ENCODE measurements at places on chromosomes 11 and 22.

DNA sequence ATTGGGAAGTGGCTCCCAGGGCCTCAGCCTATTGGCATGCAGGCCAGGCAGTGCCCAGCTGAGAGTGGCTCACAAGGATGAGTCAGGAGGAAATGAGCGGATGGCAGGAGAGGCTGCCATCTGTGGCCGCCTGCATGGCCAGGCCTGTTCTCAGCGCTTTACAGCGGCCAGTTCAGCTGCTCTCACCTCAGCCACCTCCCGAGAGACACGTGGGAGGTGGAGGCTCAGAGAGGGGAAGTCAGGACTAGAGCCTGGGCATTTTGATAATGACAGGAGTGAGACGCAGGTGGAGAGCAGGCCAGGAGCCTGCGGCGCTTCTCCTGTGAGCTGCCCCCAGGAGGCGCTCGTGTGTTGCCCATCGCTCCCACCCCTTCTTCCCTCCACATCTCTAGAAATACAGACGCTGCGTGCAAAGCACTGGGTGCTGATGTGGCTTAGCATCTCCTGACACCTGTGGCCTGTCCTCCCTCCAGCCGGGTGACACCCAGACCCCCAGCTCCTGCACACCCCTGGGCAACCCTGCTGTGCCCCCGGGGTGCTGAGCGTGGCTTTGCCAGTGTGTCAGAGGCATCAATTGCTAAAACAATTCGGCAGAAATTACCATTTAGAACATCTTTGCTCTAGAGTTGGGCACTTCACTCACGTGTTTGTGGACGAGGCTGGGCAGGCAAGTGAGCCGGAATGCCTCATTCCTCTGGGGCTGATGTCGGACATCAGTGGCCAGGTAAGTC lies 21.4 kb upstream of the PANX2 start:
- peak; percentile 67 for DNase-seq

DNA sequence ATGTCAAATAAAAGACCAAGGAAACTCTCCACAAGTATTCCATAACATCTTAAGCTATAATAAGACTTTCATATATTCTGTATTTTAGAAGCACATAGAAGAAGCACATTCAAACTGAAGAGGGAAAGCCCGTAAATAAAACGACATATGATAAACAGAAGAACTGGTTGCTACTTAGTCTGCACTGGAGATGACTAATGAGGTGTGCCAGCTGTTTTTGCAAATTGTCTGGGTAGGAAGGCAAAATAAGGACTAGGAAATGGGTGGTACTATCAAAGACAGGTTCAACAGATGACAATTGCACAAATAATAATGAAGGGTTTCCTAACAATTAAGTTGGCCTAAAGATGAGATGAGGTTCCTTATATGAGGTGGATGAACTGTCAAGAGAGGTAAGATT lies 593.2 kb upstream of the CCDC179 start:
- DNase-seq = no peak

DNA sequence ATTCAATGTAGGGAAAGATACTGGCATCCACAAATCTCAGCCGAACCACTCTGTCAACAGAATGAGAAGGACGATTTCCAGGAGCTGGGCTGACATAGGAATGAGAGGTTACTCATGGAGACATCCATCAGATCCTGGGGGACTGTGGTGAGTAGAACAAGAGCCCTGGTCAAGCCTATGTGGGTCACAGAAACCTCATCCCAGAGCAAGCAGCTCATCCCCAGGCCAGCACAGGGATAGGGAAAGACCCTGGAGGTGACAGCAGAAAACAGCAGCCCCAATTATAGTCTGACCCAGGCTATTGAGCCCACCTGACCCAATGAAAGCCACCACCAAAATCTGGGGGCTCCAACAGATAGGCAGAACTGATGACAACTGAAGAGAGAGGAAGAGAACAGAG lies 128.0 kb upstream of the SERPIND1 start:
- no peak for DNase-seq

DNA sequence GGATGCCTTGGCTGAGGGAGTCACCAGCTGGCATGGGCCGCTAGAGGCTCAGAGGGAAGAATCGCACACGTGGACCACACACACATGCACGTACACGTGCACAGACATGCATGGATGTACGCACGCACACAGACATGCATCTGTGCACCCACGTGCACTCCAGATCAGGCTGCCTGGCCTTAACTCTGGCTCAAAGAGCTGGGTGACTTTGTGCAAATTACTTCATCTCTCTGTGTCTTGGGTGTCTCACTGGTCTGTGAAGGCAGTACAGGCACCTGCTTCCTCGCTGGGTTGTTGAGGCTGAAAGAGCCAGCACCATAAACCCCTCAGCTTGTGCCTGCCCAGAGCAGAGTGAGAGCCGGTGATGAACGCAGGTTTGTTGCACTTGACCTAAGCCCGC lies 28.7 kb downstream of the TMPRSS6 start:
- no peak for DNase-seq

DNA sequence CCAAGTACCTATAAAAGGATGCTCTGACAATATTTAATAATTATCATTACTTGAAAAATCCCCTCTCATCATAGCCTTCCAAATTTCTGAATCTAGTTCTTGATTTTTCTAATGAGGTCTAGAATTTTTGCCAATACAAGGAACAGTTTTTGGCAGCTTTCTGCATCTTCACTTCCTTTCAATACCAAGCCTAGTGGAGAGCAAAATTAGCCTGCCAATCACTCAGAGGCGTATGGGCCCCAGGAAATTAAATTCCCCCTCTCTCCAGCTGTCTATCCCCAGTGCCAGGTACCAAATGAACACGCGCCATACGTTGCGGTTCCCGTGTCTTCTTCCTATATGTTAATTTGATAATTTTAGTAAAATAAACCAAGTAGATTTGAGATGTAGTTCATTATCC lies 293.9 kb downstream of the NTM start:
- DNase-seq = no peak

DNA sequence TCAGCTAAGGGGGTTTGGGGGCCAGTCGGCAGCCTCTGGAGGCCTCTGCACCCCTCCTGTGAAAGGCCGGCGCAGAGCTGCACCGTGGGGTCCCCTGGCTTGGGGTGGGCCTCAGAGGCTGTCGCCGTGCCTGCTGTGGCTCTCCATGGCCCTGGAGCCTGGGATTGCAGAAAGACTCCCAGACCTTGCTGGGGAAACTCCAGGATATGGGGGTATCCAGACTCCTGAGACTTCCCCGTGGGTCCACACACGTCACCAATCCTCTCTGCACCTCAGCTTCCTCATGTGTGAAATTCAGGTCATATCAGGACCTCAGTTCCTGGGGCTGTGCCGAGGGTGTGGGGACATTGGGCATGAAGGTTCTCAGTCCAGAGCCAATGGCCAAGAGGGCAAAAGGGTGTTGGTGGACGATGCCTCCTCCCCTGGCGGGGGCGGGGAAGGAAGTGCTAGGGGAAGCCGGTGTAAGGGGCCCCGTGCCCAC lies 97.1 kb downstream of the KCNQ1 start:
- DNase-seq = no peak

GRCh38 chr11:91869686-91870085 lies 354.9 kb upstream of the FAT3 start:
- no peak for DNase-seq

DNA sequence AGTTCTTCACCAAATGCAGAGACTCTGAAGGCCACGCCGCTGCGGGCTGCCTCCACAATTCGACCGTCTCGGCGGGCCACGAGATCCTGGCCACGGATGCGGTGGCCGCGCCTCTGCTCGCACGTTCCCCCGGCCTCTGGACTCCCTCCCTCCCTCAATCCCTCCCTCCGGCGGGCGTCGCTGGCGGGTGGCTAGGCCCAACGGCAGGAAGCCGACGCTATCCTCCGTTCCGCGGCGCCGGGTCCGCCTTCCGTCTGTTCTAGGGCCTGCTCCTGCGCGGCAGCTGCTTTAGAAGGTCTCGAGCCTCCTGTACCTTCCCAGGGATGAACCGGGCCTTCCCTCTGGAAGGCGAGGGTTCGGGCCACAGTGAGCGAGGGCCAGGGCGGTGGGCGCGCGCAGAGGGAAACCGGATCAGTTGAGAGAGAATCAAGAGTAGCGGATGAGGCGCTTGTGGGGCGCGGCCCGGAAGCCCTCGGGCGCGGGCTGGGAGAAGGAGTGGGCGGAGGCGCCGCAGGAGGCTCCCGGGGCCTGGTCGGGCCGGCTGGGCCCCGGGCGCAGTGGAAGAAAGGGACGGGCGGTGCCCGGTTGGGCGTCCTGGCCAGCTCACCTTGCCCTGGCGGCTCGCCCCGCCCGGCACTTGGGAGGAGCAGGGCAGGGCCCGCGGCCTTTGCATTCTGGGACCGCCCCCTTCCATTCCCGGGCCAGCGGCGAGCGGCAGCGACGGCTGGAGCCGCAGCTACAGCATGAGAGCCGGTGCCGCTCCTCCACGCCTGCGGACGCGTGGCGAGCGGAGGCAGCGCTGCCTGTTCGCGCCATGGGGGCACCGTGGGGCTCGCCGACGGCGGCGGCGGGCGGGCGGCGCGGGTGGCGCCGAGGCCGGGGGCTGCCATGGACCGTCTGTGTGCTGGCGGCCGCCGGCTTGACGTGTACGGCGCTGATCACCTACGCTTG lies at the start of gene FUT4:
Gene FUT4 (plus strand): TSS at position 227 of the 951 bp plus-strand sequence. CDS start 213 bp downstream, at position 440.
- DNase-seq = peak; percentile 55

- DNase-seq = no peak
Observed at GRCh38 chr11:132626446-132626845, 905.9 kb downstream of the OPCML start.

DNA sequence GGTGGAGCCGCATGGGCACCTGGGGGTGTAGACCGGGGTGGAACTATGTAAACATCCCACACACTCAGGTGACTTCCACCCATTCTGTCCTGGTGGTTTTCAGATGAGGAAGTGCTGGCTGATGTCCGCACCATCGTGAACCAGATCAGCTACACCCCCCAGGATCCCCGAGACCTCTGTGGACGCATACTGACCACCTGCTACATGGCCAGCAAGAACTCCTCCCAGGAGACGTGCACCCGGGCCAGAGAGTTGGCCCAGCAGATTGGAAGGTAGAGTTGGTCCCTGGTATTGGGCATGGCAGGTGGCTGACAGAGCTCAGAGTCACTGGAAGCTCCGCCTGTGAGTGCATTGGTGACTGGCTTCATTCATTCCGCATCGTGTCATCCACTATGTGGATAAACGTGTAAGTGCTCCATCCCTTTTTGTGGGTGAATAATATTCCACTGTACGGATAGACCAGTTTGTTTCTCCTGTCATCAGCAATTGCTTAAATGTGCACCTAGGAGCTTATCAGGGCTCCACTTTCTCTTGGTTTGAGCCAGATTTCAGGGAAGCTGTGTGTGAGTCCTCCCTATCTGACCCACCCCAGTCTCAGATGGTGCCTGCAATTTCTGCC lies 29.9 kb downstream of the NADSYN1 start:
- DNase-seq = no peak

GRCh38 chr22:23219317-23219716 lies 39.0 kb downstream of the BCR start:
- no peak for DNase-seq

DNA sequence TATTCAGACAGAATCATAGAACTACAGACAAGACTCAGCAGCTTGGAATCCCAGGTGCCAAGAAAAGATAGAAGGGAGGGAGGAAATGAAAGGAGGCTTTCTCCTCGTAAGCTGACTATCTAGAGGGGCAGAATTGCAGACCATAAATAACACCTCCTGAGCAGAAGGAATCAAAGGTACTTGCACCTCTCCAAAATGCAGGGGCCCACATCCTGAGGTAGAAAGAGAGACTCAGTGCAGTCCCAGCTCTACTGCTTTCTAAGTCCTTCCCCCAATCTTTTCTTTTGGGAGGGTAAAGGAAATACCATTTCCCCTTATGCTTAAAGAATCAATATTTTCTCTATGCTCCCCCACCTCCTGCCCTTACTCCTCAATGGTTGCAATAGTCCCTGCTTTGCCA lies 55.2 kb downstream of the SYTL2 start:
- DNase-seq = no peak

DNA sequence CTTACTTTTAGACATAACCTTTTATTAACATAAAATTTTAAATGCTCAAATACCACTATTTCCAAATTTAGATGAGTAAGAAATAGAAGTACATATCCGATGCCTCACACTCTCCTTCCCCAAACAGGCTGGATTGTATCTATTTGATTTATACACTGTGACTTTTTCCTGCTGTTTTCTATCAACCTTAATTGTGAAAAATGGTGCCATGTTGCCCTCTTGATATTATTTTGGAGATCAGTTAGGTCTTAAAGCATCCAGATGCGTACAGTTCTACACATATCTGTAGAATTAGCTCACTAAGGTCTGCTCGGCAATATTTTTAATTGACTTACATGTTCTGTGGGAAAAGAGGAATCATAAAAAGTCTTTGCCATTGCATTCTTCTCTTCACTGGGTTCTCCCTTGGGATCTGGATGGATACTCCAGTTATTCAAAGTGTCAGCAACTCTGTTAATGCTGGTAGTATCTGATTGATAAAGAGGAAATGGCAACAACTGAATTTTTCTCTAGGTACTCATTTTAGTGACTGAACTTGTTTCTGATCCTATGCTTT lies 27.2 kb downstream of the EIF3M start:
- no peak for DNase-seq

DNA sequence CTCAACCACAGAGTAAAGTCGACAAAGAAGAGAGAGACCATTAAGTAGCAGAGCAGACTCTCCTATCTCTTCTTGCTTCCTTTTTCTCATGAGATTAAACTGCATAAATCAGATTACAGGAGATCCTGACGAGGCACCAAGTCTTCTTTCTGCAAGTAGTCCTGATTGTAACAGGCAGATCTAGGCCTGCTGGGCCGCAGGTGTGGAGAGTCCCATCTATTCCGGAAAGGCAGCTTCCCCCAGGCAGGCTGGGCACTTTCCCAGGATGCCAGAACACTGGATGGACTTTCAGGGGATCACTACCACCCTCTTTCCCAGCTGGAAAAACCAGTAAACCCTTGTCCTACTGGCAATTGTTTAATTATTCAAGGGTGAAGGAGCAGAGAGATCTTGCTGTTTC lies 173.0 kb upstream of the CADM1 start:
- DNase-seq = no peak

DNA sequence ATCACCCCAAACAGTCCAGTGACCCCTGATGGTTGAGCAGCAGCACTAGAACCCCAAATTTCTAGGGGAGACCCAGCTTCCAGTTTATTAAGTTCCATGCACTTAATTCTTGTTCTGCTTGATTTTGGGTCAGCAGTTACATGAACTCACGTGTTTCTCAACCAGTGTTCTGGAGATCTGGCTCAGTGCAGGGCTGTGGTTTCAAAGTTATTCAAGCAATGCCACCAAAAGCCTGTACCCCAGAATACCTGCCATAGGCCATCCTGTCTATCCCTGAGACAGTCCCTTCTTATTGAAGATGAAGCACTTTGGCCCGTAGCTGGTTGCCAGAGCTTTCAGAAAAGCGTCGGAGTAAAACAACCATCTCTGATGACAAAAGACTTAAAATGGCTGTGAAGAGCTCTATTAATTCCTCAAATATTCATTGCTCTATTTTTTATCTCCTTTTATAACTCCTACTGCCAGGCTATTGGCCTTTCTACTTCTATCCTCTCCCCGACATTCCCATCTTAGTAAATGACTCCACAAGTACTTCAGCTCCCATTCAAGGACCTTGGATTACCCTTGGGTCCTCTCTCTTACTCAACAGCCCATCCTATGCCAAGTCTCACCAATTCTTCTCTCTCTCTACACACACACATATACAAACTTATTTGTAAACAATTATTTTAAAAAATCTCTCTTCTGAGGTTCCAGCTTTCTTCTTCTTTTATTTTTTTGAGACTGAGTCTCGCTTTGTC lies 18.0 kb upstream of the VPREB1 start:
- DNase-seq = no peak
